ENCODE measurements at places on chromosomes 16 and 17.
A peak's percentile ranks its signal among the peaks of the same experiment; 100 is the strongest.

GRCh38 chr16:81767987-81768592 is 11.0 kb upstream of the PLCG2 start:
- DNase-seq, result no peak

- DNase-seq, result no peak
Measured at GRCh38 chr17:69630056-69630635, 215.6 kb downstream of the MAP2K6 start.

DNA sequence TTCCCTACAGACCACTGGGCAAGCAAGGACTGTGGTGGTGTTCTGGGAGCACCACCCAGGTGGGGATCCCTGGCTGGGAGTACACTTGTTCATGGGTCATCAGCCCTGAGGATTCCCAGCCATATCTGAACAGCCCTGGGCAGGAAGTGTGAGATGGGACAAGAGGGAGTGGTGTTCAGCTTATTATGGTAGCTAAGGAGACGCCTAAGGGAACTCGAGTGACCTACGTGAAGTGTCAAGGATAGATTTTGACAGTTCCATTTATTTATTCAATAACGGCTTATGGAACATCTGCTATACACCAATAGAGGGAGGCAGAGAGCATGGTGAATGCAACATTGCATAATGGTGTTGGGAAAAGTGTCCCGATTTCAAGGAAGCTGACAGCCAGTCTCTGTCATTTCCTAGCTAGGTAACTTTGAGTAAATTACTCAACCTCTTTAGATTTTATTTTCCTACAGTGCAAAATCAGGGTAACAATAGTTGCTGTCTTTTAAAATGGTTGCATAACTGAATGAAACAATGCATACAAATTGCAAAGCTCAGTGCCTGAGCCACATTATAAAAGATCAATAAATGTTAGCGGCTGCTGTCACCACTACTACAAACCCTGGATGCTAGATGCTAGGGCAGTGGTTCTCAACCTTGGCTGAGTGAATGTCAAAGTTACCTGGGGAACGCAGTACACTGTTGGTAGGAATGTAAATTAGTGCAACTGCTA is 534.1 kb downstream of the GRIN2A start:
- DNase-seq, result no peak

DNA sequence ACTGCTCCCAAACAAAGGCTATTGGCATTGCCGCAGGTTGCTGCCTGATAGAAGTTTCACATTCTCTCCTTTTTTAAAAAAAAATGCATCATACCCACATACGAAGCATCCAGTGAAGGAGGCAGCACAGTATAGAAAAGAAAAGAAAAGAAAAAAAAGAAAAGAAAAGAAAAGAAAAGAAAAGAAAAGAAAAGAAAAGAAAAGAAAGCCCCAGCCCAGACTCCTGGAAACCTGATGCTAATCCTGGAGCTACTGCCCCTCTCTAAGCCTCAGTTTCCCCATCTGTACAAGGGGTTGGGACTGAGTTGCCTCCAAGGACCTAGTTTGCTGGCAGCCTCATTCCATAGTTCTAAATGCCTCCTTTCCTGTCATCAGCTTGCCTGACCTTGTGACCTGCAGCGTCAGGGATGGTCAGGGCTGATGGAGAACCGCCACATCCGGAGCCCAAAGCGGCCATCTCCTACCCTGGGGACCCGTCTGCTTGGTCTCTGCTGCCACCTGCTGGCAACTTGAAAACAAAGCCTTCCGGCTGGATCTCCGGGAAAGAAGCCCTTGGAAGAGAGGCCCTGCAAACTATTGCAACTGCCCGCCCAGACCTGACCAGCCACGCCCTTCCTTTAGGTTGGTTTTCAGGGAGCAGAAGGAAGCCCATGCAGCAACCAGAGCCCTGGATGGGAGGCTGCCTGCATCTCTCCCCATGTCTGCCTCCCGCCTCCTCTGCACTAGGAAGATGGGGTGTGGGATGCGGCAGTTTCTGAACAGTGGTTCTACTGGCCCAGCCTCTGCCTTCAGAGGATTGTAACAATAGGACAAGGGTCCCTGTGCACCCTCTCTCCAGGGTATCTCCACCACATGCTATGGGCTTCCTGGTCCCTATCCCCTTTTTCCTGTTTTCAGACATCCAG is 13.0 kb downstream of the AIPL1 start:
- peak; percentile 74 for DNase-seq

DNA sequence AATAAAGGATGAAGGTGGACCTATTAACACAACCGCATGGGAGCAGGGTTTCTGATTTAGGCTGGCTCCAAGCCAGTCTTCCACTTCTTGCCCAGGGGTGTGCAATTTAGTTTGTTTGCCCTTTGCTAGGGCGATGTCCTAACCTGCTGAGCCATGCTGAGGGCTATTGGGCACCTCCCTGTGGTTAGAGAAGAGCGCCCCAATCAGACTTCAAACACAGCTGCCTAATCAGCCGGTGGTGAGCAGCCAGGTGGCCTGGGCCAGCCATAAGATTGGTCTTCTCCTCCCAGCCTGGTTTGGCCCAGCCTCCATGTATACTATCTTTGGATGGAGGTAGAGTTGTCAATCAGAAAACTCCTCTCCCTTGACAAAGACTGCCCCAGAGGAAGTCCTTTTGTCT is 15.7 kb downstream of the TMEM94 start:
- DNase-seq, result no peak

GRCh38 chr17:32345951-32346600 is 3.9 kb upstream of the ZNF207 start:
- DNase-seq, result no peak

DNA sequence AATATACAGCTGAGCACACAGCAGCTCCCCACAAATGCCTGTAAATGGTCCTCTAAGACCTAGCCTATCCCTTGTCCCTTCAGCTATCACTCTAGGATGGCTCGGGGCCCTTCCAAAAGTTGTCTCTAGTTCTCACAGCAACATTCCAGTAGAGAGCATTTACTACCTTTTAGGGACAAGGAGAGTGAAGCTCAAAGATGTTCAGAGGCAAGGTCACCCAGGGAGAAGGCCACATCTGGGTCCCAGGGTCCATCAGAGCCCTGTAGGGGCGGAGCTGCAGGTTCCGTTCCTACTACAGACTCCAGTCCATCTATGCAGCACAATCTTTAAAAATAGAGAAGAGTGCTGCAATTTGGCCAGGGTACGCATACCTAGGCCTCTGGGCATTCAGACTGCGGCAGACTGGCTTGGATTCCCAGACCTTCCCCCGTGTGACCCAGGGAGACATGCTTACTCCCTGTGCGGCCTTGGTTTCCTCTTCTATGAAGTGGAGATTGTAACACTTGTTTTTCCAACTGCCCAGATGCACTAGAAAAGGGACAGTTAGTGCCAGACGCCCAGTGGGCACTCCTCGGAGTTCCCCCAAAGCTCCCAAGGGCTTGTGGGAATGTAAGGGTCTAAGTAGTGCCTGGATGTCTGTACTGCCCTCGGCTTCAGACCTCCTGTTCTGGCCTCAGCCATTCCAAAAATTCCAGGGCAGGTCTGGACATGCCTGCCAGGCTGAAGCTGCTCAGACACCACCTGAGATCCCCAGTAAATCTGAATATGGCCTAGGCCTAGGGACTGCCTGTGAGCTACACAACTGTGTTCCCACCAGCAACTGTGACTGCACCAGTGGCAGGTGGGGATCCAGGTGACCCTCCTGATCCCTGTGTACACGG is 2.5 kb downstream of the SLC12A4 start:
- DNase-seq, result no peak

DNA sequence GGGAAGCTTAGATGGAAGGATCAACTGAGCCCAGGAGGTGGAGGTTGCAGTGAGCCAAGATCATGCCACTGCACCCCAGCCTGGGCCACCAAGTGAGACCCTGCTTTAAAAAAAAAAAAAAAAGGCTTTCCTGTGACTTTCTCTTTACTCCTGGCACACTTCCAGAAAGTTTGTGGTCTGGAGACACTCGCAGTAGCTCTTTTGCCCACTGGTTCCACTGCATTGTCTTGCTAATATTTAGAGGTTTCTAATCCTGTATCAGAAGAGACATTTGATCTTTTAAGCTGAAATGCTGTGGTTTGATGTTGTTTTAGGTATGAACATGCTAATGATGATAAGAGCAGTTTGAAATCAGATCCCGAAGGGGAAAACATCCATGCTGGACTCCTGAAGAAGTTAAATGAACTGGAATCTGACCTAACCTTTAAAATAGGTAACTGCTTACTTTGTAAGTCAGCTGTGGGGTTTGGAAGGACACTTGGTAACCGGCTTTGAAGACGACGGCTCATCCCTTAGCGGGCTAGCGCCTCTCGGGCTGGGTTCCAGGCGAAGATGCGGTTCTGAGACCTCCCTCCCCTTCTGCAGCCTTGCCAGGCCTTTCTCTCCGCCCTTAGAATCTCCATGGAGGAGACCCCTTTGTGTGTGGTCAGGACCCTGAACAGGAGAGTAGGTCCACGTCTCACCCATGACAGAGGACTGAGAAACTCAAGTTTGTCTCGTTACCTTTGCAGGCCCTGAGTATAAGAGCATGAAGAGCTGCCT is 23.1 kb downstream of the NTAN1 start:
- DNase-seq, result no peak

GRCh38 chr16:86541560-86541959 is 13.5 kb downstream of the MTHFSD start:
- no peak for DNase-seq

DNA sequence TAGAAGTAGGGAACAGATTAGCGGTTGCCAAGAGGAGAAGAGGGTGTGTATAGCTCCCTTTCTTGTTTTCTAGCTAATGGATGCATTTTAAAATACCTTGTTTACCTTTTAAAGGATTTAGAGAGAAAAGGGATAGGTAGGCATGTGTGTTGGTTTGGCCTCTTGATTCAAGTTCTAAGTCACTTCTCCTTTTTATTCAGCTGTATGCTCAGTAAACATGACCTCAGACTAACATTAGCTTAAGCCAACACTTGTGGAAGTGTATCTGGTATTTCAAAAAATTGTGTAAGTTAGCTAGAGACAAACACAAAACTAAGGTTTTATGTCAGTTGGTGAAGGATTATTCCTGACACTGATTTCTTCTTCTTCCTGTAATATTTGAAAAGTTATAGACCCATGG is 204.1 kb upstream of the NOG start:
- no peak for DNase-seq

- no peak for DNase-seq
Measured at GRCh38 chr16:5438591-5438990, 341.0 kb upstream of the EEF2KMT start.

DNA sequence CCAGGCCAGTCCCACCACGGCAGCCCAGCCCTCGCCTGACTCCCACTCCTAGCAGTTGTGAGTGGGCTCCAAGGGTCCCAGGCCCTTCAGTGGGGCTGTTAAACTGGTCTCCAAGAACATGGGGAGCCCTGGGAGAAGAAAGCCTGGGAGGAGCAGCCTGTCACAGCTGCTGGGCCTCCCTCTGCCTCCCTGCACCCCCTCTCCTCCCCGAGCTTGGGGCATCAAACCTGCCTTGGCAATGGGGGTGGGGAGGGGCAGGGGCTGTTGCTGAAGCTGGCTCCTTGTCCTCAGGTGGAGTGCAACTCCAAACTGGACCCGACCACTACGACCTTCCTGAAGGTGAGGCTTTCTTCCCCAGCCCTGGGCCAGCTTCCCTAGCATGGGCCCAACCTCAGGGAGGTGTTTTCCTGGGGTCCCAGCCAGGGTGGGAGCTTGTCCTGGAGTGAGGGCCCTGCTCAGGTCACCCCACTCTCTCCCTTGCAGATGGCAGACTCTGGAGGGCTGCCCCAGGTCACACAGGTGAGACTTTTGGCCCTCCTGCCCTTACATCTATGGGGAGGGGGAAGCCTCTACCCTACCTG is 6.6 kb upstream of the SETD6 start:
- no peak for DNase-seq

DNA sequence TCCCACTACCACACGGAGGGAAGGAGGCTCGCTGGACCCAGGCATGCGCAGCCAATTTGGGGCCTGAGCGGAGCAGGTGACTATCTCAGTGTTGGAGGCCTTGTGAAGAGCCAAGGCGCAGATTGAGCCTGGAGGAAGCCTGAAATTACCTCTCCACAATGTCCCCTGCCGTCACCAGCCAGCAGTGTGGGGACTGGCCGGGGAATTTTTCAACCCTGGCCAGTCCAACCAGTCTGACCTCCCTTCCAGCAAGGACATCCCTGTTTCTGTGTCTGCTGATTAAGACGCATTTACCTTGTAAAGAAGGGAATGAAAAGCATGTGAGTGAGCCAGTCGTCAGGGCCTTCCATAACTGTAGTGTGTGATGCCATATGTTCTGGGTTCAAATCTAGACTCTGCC is 198.1 kb upstream of the IRX3 start:
- DNase-seq, result no peak

GRCh38 chr17:78381601-78382232 is 3.3 kb downstream of the PGS1 start:
- peak; percentile 50 for DNase-seq

DNA sequence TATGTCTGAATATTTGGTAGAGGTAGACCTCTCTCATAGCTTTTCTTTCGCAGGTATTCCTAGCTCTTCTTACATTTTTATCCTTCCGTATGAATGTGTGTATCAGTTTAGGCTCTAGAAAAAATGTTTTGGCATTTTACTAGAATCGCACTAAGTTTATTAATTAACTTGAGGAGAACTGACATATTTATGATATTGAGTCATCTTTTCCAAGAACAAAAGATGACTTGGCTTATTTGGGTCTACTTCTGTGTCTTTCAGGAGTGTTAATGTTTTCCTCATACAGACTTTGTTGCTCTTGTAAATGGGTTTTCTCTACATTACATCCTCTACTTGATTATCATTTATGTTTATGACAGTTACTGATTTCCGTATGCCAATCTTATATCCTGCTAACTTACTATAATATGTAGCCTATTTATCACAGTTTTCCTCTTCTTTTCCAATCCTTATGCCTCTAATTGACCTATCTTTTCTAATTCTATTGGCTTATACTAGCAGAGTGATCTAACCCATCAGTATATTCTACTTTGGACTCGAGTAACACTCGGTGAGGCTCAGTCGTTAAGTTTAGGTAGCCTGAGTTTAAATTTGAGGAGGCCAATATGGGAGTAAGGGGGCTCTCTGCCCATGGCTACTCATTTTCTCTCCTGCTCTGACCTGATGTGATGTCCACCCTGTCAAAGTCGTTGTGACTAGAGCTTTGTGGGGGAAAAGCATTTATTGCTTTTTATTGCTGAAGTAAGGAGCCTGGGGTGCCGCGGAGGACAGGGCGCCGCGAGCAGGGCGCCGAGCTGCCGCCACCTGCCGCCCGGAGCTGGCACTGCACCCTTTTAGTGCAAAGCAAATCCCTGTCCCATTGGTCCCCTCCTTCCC is 20.0 kb downstream of the ST6GALNAC1 start:
- DNase-seq, result peak; percentile 80

GRCh38 chr17:2416010-2416734 is 15.3 kb upstream of the MNT start:
- peak; percentile 84 for DNase-seq

Measured in stimulated activated CD4-positive, alpha-beta T cell treated with anti-CD3 and anti-CD28 coated beads, Interleukin-4, amount 100 ng/mL, for 1 hour (primary cell).